Stimulated activated CD4-positive, alpha-beta T cell treated with anti-CD3 and anti-CD28 coated beads, Interleukin-4, amount 100 ng/mL, for 1 hour (primary cell): ENCODE measurements at places on chromosomes 1 and 21.

DNA sequence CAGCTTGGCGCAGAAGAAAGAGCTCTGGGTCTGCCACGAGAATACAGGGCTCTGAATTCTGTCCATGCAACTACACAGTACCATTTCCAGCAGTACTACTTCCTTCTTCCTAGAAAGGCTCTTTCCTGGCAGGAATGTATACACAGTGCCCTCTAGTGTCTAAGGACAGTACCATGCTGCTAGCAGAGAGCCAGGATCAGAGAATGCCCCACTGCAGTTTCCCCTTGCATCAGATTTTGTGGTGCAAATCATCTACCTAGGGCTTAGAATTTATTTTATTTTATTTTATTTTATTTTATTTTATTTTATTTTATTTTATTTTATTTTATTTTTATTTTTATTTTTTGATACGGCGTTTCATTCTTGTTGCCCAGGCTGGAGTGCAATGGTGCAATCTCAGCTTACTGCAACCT is 50.8 kb downstream of the PAX7 start:
- no peak for DNase-seq

DNA sequence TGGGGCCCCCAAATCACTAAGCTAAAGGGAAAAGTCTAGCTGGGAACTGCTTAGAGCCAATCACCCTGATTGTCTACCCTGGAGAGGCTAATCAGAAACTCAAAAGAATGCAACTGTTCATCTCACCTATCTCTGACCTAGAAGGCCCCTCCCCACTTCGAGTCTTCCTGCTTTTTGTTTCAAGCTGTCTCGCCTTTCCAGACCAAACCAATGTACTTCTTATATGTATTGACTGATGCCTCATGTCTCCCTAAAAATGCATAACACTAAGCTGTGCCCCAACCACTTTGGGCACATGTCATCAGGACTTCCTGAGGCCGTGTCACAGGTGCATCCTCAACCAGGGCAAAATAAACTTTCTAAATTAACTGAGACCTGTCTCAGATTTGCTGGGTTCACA is 209.5 kb downstream of the APP start:
- DNase-seq = no peak

DNA sequence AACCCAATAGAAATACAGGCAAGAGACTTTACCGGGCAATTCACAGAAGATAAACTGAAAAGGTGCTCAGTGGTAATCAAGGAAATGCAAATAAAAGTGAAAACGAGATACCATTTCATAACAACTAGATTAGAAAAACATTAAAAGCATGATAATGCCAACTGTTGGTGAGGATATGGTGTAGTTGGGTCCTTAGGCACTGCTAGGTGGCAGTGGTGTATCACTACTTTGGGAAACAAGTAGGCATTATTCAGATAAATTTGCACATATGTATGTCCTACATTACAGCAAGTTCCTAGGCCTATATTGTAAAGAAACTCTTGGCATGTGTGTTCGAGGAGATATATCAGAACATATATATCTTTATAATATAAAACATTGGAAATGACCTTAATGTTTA is 31.0 kb downstream of the AZIN2 start:
- no peak for DNase-seq

DNA sequence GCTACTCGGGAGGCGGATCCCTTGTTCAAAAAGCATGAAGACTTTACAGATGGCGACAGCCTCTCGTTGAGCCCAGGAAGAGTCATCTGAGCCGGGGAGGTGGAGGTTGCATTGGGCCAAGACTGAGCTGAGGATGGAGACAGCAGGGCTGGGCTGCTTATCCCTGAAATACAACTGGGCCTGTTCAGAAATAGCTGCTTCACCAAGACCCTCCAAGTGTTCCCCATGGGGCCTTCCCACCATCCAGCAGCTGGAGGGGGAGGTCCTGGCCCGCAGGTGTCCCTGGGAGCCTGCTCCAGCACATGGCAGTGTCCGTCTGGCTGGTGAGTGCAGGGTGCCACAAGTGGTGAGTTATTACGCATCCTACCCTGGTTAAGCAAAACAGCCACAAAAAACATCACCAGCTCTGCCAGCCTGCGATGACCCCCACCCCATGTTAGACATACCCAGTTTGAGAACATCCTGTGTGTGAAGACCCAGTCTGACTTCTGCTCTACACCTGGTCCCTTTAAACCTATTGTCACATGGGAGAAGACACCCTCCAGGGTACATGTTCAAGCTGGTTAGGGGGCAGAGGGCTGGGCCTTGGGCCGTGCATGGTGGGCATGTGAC is 93.1 kb upstream of the TMPRSS2 start:
- no peak for DNase-seq

DNA sequence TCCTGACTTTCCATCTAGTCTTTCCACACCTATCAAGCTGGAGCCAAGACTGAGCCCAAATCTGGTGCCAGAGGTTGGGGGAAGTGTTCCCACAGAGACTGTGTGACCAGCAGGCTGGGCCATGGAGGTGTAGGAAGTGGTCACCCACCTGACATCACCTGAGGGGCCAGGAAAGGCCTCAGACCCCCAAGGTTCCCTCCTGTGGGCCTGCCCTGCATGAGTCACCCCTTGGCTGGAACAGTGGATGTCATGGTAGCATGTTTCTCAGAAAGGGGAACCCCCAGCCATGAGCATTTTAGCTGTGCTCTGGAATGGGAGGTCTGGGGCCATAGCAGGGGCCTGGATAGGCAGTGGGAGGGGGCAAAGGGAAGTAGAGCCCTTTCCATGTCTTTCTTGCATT is 5.7 kb upstream of the TNFRSF8 start:
- no peak for DNase-seq

DNA sequence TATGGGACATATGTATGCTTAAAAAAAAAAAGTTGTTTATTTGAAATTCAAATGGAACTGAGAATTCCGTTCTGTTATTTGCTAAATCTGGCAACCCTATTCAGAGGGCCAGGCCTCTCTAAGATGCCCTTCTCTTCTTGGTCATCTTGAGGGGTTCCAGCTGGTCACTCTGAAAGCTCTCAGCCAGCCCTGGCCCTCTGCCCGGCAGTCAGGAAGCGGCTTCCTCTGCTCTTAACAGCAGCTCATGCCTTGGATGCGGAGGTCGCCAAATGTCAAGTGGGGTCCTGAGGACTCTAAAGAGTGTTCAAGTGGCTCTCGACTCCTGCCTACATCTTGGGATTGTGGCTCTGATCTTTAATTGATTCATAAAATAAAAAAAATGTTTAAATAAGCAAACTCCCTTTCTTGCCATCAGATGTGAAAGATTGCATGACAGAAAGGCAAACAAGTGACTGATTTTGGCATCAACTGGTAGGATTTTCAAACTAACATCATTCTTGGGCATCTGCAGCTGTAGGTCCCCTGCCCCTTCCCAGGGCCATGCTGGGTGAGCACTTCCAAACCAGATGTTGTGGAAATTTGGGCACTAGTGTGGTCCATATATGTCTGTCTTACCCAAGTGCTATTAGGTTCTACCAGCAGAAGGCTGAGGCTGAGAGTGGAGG is 130.8 kb downstream of the PRDM2 start:
- DNase-seq = no peak

DNA sequence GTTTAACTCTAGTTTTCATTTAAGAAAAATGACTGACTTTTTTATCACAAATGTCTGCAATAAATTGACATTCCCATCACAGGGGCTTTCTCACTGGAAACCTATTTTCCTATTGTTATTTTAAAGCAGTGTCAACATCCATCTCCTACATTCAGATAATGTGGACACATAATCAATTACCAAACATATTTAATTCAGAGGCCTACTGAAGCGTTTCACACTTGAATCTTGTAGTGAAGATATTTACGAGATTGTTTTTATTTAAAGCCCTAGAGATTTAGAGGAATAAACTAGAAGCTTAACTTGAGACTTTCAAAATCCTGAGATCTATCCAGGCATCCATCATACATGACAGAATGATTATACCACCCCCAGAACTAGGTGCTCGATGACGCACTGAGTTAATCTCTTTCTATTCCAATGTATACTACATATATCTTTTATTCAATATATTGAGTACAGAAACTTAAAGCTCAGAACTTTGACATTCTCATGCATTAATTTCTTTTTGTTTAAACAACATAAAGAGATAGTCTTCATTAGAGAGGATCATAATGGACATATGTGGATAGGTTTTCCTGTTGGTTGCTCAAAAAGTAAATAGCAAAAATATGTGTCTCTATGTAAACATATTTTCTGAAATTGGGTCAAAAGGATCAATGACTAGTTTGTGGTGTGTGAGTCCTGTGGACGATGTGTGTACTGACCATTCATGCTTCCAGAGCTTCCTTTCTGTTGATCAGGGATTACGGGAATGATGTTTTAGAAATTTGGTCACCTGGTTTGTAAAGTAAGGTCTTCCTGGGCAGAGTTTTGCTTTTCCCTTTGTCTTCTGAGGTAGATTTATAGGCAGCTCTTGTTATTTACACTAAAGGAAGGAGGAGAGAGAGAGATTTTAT is 171.5 kb upstream of the HMCN1 start:
- DNase-seq = no peak

DNA sequence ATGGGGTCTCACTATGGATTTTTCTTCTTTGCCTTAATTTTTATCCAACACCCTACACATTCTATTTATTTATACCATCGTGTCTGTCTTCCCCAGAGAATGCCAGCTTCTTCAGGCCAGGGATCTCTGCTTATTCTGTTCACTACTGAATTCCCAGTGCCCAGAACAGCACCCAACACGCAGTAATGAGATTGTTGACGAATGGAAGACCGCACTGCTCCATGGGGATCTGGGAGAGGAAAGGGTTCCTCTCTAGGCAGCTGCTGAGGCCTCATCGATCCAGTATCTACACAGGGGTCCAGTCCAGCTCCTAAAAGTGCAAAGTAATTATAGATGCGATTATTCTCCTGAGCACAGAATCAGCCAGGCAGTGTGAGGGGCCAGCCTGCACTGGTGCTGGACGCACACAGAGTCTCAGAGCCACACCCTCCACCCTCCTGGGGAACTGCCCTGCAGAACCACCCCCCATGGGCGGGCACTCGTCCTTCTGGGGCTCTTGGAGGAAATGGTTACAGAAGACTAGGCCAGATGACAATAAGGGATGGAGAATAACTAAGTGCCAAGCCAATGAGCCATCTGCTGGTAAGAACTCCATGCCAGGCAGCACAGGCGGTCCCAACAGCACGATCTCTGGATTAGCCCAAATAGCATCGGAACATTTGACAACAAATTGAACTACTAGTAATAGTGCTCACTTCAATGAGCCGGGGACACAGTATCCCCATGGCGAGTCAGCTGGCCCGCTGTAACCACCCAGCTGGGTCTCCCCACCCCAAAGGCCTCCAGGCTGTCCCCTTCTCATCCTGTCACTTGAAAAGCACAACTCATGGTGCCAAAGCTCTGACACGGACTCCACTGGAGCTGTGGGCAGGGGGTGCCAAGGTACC is 1.7 kb upstream of the PDE9A start:
- no peak for DNase-seq

- no peak for DNase-seq
Observed at GRCh38 chr21:41851090-41851790, 27.9 kb downstream of the PRDM15 start.
